Small intestine (tissue), 16 donors: ENCODE measurements at places on chromosomes 2 and 18. TPM values are rescaled to one million over a fixed set of nuclear protein-coding genes. Genes with fewer than 3 reads are reported as not detected.
A peak's percentile ranks its signal among the peaks of the same experiment; 100 is the strongest.

Gene MEP1B
- polyA plus RNA-seq = 29.0 TPM

GRCh38 chr2:238446371-238446770 lies 19.6 kb downstream of the ASB1 start:
- H3K27me3 ChIP-seq = no peaks in the 10 kb centered on the region
- DNase-seq = no peak
- H3K36me3 ChIP-seq = peaks cover 12% of the 10 kb centered on the region
- H3K27ac ChIP-seq = no peak overlapping the region
- no peaks in the 10 kb centered on the region for H3K4me1 ChIP-seq
- no peak overlapping the region for H3K4me3 ChIP-seq

DNA sequence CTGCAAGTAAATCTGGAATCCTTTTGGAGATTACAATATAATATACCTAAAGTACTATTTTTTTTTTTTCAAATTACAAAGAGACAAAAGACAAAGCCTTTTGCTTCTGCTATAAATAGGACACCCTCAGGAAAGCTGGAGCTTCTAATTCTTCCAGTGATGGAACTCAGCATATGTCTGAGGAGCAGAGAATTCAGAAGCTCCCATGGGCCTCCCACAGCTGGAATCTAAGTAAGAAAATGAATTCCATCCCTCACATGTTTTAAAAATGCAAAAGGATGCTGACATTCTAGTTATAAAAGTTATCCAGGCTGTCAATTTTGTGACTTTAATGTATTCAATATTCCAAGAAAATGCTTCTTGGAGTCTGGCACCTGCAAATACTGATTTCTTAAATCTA lies 571.3 kb upstream of the LRRTM4 start:
- no peak for DNase-seq
- no peak overlapping the region for H3K4me3 ChIP-seq
- no peaks in the 10 kb centered on the region for H3K27me3 ChIP-seq
- H3K27ac ChIP-seq = no peak overlapping the region

Gene RNF144A
- 1.6 TPM for polyA plus RNA-seq

GRCh38 chr2:100964222-100964621 lies 37.9 kb upstream of the RPL31 start:
- DNase-seq = no peak
- no peaks in the 10 kb centered on the region for H3K27me3 ChIP-seq
- no peak overlapping the region for H3K4me3 ChIP-seq
- peaks cover 35% of the 10 kb centered on the region for H3K36me3 ChIP-seq

DNA sequence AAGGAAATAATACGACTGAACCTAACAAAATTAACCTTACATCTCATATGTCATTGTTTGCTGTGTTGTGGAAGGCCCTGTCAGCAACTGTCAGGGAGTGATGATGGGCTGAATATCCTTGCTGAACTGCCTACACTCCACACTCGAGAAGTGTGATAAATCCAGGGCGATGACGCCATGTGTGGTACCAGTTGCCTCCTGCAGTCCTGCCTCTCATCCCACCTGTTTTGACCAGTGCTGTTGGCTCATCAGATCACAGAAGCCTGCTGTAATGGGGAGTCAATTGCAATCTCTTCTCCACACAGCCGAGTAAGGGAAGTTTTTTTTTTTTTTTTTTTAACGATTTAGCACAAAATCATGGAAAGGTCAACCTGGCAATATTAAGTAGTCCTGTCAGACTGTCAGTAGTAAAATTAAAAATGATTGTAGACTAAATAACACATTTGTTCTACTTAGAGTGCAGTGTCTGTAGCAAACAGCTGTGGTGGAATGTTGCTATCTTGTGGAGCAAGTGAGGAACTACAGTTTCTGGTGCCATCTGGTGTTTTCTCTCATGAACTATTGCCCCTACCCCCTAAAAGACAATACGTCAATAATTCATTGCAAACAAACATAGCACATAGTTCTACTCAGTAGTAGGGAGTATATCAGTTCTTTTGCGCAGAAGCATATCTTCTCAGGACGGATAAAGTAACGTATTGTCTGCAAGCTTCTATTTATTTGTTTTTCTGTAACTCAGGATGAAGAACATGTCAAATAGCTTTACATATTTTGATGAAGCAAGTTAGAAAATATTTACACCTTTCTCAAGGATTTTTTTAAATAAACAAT lies 347.6 kb downstream of the CTNNA2 start:
- peak; percentile 28 for DNase-seq
- no peak overlapping the region for H3K27ac ChIP-seq
- H3K4me3 ChIP-seq = no peak overlapping the region
- H3K36me3 ChIP-seq = no peaks in the 10 kb centered on the region

GRCh38 chr2:127420039-127420864 lies 2.0 kb downstream of the PROC start:
- H3K4me3 ChIP-seq = no peak overlapping the region
- H3K4me1 ChIP-seq = no peaks in the 10 kb centered on the region
- H3K27ac ChIP-seq = no peak overlapping the region
- no peak for DNase-seq

DNA sequence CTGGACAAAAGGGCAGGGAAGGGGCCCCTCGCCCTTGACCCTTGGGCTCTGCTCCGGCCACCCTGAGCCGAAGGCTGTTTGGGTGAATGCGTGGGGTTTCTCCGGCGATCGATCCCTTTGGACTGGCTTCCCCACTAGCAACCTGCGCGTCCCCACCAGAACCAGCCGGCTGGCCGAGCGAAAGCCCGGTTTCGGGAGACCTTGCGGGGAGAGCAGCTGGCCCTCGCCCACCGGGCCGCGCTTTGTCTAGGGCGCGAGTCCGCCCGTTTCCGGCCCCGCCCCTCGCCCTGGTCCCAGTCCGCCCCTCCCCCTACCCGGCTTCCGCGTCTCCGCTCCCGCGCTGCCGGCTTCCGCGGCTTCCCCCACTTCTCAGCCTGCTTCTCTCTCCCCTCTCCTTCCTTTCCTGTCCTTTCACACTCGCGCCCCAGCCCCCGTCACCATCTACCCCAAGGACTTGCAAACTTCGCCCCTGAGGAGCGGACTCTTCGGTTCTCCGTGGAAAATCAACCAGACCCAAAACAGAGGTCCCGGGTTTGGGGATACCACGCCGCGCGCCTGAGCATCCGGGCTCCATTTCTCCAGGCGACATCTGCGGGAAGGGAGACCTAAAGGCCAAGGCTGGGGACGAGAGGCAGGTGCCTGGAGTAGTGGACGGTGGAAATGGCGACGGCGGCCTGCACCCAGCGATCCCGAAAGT lies 48.0 kb upstream of the ATP6V1B1 start:
- H3K4me1 ChIP-seq = peaks cover 5% of the 10 kb centered on the region
- peaks cover 83% of the 10 kb centered on the region for H3K27me3 ChIP-seq
- H3K36me3 ChIP-seq = no peaks in the 10 kb centered on the region
- peak; percentile 24 for DNase-seq
- H3K4me3 ChIP-seq = peak overlapping the region; percentile 54
- no peak overlapping the region for H3K27ac ChIP-seq

GRCh38 chr2:175446201-175446600 lies 264.7 kb upstream of the ATP5MC3 start:
- H3K4me3 ChIP-seq = no peak overlapping the region
- H3K27me3 ChIP-seq = peaks cover 6% of the 10 kb centered on the region
- H3K27ac ChIP-seq = no peak overlapping the region
- no peak for DNase-seq

GRCh38 chr2:222000326-222000725 lies 298.5 kb downstream of the PAX3 start:
- no peaks in the 10 kb centered on the region for H3K36me3 ChIP-seq
- H3K4me1 ChIP-seq = no peaks in the 10 kb centered on the region
- no peaks in the 10 kb centered on the region for H3K27me3 ChIP-seq

DNA sequence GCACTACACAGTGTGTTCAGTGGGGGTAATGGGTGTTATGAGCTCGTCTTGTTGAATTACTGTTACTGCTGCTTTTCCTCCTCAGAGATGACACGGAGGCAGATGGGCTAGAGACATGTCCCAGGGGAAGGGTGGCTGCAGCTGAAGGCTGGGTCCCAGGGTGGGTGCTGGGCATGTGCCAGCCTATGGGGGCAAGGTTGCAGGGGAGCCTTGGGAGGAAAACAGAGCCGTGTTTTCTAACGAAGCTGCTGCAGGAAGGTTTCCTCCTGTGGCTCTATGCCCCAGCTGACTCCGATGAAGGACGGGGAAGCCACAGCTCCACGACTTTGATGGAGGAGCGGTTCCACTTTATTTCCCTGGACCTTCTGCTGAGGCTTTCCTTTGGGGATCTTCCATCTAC lies 42.4 kb downstream of the ASB18 start:
- H3K27ac ChIP-seq = no peak overlapping the region
- no peaks in the 10 kb centered on the region for H3K4me1 ChIP-seq
- no peaks in the 10 kb centered on the region for H3K27me3 ChIP-seq
- no peaks in the 10 kb centered on the region for H3K36me3 ChIP-seq

Gene NR4A2
- polyA plus RNA-seq = 2.3 TPM

Gene MYCN
- polyA plus RNA-seq = 2.5 TPM

- H3K27me3 ChIP-seq = no peaks in the 10 kb centered on the region
- no peak overlapping the region for H3K4me3 ChIP-seq
- H3K36me3 ChIP-seq = no peaks in the 10 kb centered on the region
- H3K27ac ChIP-seq = no peak overlapping the region
- no peak for DNase-seq
Observed at GRCh38 chr2:62884514-62884913, 166.1 kb upstream of the OTX1 start.

GRCh38 chr2:16537347-16537746 lies 128.3 kb downstream of the CYRIA start:
- H3K36me3 ChIP-seq = no peaks in the 10 kb centered on the region
- no peaks in the 10 kb centered on the region for H3K4me1 ChIP-seq
- no peak for DNase-seq
- peaks cover 3% of the 10 kb centered on the region for H3K27me3 ChIP-seq
- no peak overlapping the region for H3K27ac ChIP-seq

GRCh38 chr18:27709344-27709743 lies 467.6 kb downstream of the CDH2 start:
- no peak overlapping the region for H3K27ac ChIP-seq
- H3K4me1 ChIP-seq = no peaks in the 10 kb centered on the region
- no peak overlapping the region for H3K4me3 ChIP-seq

GRCh38 chr2:117832332-117832731 lies 17.8 kb downstream of the DDX18 start:
- DNase-seq = no peak
- no peak overlapping the region for H3K4me3 ChIP-seq
- H3K4me1 ChIP-seq = no peaks in the 10 kb centered on the region
- no peak overlapping the region for H3K27ac ChIP-seq

Gene COL4A4
- polyA plus RNA-seq = 0.21 TPM

DNA sequence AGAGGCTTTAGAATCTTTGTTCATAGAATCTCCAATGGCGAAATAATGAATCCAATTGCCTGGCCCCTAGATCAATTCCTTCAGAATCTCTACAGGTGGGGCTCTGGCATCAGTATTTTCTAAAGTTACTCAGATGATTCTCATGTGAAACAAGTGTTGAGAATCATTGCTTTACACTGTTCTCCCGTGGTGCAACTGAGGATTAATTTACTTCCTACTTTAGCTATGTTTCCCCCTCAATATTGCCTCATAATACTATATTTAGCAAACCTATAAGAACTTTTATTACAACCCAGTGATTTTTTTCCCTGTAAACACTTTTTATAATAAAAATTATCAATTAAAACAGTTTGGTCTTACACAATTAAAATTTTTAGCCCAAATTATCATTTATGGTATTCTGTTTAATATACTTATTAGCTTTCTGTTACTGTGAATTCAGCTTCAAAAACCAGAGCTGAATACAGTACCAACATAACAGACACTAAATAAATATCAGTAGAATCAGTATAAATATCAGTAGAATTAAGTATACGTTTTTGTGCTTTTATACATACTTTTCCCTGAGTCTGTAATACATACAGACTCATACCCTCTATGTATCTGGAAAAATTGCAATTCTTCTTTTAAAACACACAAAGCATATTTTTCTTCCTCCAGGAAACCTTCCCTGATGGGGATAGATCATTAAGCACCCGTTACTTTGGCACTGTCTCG lies 20.8 kb downstream of the SLC38A11 start:
- H3K27ac ChIP-seq = peak overlapping the region; percentile 41
- DNase-seq = no peak
- no peaks in the 10 kb centered on the region for H3K27me3 ChIP-seq
- no peak overlapping the region for H3K4me3 ChIP-seq
- no peaks in the 10 kb centered on the region for H3K4me1 ChIP-seq
- H3K36me3 ChIP-seq = no peaks in the 10 kb centered on the region

DNA sequence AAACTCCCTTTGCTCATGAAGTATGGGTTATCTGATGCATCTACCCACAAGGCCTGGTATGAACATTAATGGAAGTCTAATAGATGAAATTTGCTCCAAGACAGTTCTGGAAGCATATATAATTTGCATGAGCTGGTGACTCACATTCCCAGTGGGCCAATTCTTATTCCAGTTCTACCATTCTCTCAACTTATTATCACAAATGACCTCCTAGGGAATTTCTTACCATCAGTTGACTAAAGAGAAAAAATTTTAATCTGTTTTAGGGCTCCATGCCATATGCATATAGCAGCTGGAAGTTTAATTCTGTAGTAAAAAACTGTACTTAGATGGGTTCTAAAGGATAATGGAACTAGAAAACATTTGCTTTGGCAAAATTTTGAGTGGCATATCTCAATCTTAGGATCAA lies 165.2 kb upstream of the COL3A1 start:
- H3K27me3 ChIP-seq = no peaks in the 10 kb centered on the region
- no peak overlapping the region for H3K4me3 ChIP-seq
- no peaks in the 10 kb centered on the region for H3K4me1 ChIP-seq
- no peak for DNase-seq

- no peaks in the 10 kb centered on the region for H3K4me1 ChIP-seq
- no peak for DNase-seq
- H3K27ac ChIP-seq = no peak overlapping the region
Observed at GRCh38 chr2:228548230-228548629, 366.7 kb upstream of the SPHKAP start.

DNA sequence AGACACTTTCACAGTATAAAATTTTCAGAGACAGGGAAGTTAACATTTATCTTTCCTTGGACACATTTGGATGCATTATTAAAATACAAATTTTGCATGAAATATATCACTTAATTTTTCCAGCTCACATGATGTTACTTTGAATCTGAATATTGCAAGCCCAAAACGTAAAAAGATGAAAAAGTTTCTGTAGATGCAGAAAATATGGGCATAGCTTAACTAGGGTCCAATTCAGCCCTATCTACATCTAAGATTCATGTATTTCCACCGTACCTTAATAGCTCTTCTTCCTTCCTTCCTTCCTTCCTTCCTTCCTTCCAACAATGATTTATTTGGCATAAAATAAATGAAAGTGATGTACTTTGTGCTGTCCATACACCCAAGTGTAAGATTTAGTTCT lies 1084.6 kb upstream of the TMEFF2 start:
- H3K27ac ChIP-seq = no peak overlapping the region
- no peak overlapping the region for H3K4me3 ChIP-seq
- no peaks in the 10 kb centered on the region for H3K4me1 ChIP-seq
- H3K27me3 ChIP-seq = no peaks in the 10 kb centered on the region

DNA sequence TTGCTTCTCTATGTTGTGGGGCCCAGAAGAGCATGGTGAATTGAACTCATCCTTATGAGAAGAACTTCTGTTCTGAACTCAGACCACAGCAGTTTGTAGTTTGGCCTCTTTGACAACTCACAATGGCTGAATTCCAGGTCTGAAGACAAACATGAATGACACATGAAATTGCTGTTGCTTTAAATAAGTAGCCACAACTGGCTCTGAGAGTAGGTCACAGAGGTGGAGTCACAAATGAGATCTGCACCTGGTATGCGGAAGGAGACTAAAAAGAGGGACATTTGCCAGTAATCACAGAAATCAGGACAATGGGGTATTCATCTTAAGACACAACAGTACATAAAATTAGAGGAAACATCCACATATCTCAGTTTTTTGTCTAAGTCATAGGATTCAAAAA lies 290.3 kb upstream of the MMADHC start:
- no peaks in the 10 kb centered on the region for H3K27me3 ChIP-seq
- no peaks in the 10 kb centered on the region for H3K4me1 ChIP-seq
- H3K36me3 ChIP-seq = no peaks in the 10 kb centered on the region
- no peak overlapping the region for H3K27ac ChIP-seq
- no peak for DNase-seq
